ENCODE measurements at places on chromosomes 2 and 18.

GRCh38 chr18:28124131-28125029, 52.5 kb downstream of the CDH2 start:
- DNase-seq = no peak

DNA sequence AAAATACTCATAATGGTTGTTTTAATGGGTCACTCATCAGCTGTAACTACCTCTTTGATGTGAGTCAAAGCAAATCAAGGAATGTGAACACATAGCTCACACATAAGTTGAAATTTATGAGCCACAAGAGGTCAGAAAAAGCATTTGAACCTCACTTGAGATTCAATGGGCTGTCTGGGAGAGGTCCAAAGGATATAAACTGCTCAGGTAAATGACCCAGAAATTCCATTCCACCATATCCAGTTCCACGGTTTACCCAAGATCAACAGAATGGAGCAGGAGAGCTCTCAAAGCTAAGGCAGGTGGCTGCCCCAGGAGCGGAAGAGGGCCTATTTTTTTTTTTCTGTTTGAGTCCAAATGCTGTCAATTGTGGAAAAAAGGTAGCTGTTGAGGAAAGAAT, 464.1 kb downstream of the TNS1 start:
- DNase-seq = no peak

- DNase-seq = no peak
These were observed 66.6 kb downstream of the STPG4 start for GRCh38 chr2:47088371-47089082.

DNA sequence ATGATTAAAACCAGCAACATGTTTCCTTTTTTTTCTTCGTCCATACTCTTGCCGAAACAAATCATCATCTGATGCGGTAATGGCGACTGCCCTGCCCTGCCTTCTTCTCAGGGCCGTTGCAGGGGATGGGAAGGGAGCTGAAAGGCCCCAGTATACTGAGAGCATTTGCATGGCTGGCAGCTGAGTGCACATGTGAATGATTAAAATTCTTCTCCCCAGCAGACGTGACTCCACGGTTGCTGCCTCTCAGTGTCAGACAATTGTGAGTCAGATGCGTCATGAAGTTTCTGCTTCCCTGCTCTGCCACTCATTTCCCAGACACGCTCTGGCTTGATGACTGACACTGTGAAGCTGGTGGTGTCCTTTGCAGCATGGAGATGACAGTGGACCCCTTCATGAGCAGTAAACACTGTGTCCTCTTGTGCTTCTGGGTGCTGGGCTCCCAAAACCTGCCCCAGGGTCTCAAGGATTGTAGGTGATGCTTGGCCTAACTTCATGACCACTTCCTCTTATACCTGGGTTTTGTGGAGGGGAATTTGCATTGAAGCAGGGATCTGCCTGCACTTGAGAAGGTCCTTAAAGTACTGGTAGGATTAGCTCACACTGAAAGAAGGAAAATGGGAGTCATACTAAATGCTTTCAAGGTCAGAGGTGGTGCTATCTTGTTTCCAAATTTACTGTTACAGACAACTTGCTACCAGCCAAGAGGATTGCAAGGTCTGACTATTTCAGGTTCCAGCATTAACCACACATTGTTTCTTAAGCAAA, 222.5 kb upstream of the COPS8 start:
- no peak for DNase-seq

GRCh38 chr18:1993866-1994265, 577.4 kb downstream of the METTL4 start:
- no peak for DNase-seq

DNA sequence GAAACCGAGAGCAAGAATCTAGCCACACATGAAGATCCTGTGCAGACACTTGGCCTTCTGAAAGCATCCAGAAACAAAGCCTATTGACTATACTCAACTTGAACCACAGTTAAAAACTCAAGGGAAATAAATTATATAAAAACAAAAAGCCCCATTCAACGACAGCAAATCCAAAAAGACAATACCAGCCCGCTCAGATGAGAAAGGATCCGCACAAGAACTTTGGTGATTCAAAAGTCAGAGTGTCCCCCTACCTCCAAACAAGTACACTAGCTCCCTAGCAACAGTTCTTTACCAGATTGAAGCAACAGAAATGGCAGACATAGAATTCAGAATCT, 163.2 kb downstream of the WDPCP start:
- no peak for DNase-seq

Measured in CD8-positive, alpha-beta T cell (primary cell).